Effector CD4-positive, alpha-beta T cell (primary cell): ENCODE measurements at places on chromosomes 1 and 21.

- DNase-seq, result no peak
Measured at GRCh38 chr1:174333437-174333836, 114.3 kb upstream of the GPR52 start.

- DNase-seq, result no peak
Measured at GRCh38 chr1:205342986-205343385, 13.7 kb downstream of the KLHDC8A start.

DNA sequence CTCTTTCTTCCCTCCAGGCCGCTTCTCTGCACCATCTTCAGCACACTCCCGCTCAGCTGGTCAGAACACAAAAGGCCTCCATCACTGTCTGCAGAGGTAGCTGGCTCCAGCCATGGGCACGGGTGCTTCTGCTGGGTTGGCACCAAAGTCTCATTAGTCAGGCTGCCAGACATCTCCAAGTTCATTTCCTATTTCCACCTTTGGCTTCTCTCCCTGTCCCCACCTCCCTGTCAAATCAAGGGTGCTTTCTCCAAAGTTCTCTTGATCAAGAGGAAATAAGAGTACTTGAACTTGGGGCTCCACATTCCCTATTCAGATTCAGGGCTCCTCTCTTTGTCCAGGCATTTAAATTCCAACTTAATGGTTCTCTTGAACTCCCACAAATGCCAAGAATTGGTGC is 33.9 kb upstream of the GRIK3 start:
- no peak for DNase-seq

DNA sequence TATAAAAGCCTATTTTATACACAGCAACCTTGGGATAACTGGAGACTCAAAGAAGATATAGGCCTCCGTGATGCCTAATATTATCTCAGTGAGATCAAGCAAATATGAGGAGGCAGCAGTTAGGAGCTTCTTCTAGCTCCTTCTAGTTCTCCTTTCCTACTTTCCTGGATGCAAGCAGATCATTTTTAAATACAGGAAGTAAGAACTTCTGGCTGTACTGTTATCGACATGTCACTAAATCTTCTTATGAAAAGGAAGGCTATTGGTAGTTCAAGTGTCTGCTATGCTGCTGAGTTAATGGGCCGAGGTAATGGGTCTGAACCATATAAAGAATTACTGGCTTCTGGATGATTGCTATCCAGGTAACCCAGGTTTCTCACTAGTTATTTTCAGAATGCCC is 15.9 kb downstream of the HSPA13 start:
- no peak for DNase-seq

GRCh38 chr1:91884459-91885212 is 1.3 kb downstream of the TGFBR3 start:
- peak; percentile 24 for DNase-seq

DNA sequence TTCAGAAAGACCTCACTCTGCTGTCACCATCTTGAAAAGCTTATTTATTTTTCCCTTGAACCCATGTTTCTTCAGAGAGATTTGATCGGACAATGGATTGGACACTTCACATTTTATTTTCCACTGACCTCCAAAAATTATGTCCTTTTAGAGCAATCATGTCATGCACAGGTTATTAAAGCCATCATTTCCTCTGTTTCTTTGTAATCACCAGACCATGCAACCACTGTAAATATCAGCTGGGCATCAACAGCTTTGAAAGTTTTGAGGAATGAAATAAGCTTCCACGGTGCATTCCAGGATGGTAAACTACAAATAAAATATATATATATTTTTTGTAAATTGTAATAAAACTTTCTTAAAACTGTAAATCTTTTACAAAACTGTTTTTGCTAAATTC is 144.1 kb upstream of the ADAMTS5 start:
- DNase-seq, result no peak

- no peak for DNase-seq
Measured at GRCh38 chr1:2297246-2298011, 69.3 kb downstream of the SKI start.

DNA sequence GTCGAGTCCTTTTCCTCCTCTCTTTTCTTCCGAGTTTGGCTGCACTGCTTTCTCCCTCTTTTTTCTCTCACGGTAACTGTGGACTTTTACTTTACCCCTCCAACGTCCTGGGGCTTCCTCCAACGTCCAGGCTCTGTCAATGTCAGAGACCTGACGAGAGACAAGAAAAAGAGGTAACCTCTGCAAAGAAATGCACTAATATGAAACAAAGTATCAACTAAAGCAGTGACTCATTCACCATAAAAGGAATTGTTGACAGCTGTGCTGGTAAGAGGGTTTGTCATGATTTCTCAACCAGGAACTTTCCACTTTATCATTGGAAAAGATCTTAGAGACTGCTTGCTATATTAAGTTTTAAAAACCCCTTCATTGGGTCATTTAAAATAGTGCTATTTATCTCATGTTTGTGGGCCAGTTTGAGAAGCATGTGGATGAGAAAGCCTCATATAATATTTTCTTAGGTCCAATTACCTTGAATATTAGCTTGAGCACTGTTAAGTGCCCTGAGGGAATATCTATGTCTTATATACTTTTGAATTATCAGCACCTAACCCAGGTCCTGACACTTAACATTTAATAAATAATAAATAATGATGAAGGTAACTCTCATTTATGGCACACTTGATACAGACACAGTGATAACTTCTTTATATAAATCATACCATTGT is at the start of gene GBP2:
Gene GBP2, minus strand, starts transcription at position 202 of the 668 bp plus-strand sequence. CDS start 4,148 bp downstream, outside the sequence.
- no peak for DNase-seq

GRCh38 chr1:236768601-236769000 is 26.5 kb upstream of the MTR start:
- DNase-seq, result no peak

DNA sequence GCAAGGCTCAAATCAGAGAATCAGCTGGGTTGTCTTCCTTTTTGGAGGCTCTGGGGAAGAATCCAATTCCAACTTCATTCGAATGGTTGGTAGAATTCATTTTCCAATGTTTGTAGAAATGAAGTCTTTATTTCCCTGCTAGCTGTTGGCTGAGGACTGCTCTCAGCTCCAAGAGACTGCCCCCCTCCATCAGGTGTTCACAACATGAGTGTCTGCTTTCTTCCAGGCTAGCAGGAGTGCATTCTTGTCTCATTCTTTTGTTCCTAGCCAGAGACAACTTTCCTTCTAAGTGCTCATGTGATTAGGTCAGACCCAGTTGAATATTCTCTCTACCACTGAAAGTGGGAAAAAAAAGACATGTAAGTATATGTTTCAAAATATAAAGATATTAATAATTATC is 95.2 kb downstream of the HLX start:
- DNase-seq, result no peak

GRCh38 chr21:33993286-33994231 is 78.0 kb upstream of the ATP5PO start:
- no peak for DNase-seq

- no peak for DNase-seq
Measured at GRCh38 chr21:28882345-28882744, 110.3 kb downstream of the LTN1 start.

GRCh38 chr1:145796753-145797152 is 27.1 kb downstream of the RNF115 start:
- no peak for DNase-seq

DNA sequence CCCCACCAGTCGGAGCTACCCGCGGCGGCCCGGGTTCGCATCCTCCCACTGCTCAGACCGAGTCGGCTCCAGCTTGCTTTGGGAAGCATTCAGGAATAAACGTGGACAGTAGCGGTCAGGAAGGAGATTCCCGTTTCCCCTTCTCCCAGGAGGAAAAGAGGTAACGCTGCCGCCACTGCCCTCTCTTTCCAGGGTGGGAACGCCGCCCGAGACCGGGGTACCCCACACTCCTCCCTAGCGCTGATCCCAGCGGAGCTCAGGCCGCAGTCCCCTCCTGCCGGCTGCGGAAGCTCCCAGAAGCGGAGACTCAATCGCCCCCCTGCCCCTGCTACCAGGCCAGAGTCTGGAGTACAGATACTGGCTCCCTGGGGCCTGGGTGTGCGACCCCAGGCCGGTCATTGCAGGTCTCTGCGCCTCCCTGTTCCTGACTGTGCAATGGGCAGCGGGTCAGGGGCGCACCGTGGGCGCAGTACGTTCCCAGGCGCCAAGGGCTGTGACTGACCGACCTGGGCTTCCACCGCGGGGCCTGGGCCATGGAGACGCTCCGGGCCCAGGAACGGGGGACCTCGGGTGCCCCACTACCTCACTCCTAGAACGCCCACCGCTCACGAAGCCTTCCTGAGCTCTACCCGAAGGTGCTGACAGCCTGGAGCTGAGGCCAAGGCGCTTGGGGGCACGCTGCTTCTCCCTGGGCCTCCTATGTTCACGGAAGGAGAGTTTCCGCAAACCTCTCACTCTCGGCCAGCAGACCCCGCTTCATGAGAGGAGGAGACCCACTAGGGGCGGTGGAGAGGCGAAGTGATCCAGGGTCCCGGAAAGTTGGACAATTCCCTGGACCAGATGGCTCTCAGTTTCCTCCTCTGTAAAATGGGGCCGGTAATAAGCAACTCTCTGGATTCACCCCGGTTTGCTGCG is 7.8 kb downstream of the DMRTA2 start:
- DNase-seq, result no peak

DNA sequence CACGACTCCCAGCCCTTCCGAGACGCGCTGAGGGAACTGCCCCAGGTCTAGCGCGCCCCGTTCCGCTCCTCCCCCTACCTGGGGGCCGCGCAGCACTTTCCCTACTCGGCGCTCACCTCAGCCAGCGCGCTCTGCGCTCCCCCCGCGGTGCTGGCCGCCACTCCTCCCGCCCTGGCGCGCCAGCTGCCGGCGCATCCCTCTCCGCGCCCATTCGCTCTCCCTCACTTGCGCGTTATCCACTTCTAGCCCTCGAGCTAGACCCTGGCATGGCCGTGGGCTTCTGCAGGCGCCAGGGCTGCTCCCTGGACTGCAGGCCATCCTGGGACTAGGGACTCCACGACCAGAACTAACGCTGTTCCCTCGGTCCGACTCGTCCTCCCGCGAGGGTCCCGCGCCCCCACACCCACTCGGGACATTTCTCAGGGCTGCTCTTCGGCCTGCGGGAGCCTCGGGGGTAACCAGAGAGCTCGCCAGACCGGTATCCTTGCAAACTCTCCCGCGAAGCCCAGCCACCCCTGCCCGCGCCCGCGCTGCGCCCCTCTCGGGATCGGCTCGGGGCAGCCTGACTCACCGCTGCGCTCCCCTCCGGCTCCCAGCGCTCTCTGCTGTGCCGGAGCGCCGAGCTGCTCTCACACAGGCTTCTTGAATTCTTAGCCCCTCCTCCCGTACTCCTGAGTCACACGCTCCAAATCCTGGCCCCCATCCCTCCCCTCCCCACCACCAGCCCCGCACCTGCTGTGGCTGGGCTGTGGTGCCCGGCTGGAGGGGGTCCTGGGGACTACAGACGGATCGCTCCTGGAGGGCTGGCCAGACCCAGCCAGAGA is at the start of gene NGF:
Gene NGF, minus strand, starts transcription at position 617 of the 824 bp plus-strand sequence. CDS start 51,454 bp downstream, outside the sequence.
- DNase-seq, result no peak

DNA sequence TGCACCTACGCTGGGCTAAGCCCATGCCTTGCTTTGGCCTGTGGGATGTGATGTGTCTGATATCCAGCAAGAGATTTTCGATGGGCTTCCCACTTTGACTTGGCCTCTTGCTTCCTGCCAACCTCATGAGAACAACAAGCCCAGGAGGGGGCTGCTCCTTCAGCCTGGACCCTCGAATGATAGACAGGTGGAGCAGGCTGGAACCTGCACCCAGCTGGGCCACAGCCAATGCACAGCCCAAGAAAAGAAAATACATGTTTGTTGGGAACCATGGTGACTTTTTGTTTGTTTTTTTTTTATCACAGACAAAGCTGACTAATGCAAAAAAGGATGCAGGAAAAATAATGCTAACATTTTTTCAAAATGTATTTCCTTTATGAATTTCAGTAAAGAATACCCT is 144.3 kb downstream of the LMX1A start:
- no peak for DNase-seq

- DNase-seq, result no peak
Measured at GRCh38 chr1:17507915-17508314, 31.6 kb upstream of the ARHGEF10L start.

GRCh38 chr1:40987439-40988276 is 8.2 kb downstream of the CTPS1 start:
- DNase-seq, result no peak

DNA sequence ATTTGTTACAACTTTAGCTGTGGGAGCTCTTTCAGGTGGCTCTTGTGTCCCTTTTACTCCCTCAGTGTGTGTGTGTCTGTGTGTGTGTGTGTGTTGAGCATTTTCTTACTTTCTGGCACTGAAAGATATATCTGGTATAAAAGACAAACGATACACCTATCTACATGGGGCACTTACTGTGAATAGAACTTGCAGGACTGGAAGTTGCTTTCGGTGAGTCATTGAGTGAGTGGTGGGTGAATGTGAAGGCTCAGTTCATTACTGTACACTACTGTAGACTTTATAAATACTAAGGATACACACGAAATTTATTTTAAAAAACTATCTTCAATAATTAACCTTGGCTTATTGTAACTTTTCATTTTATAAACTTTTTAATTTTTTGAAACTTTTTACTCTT is 38.7 kb downstream of the BTBD8 start:
- DNase-seq, result no peak

- DNase-seq, result no peak
Measured at GRCh38 chr1:26166719-26167281, 2.0 kb downstream of the C1orf232 start.

DNA sequence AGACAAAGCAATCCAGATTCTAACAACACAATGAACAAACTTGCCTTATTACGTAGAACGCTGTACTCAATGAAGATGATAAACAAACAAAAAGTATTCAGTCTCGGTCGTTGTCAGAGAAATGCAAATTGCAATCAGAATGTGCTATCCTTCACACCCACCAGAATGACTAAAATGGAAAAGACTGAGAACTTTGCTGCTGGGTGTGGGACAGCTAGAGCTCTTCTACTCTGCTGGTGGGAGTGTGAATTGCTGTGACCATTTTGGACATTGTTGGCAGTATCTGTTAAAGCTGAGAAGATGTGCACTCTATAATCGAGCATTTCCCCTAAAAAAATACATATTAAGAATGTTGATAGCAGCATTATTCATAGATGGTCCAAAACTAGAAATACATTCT is 111.4 kb downstream of the PEX14 start:
- no peak for DNase-seq

- DNase-seq, result no peak
Measured at GRCh38 chr1:161502641-161503393, 2.4 kb upstream of the FCGR2A start.

- DNase-seq, result no peak
Measured at GRCh38 chr21:34857874-34858273, 189.1 kb downstream of the CLIC6 start.

DNA sequence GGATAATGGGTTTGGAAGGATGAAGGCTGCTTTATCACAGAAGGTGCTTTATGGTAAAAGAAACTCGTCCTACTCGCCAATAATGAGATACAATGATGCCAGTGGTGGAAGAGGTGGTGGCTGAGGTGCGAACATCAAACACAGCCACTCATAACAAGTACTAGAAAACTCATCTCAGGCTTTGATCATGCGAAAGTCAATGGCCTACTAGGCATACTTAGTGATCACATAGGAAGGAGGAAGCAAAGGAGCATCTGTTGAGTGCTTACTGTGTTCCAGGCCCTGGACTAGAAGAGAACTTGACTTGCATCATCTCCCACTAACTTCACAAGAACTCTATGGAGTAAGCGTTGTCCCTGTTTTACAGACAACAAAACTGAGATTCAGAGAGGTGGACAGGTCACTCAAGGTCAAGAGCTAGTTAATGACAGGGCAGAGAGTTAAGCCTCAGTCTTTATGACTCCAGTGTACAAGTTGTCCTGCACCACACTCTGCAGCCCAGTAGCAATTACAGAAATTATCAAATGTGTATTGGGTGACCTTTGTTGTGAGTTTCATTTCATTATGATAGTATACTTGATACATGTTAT is 33.6 kb downstream of the RUNX1 start:
- no peak for DNase-seq

GRCh38 chr1:201582705-201583442 is 43.9 kb downstream of the NAV1 start:
- no peak for DNase-seq
